Heart left ventricle (tissue), 16 donors: ENCODE measurements at places on chromosomes 1 and 21. TPM values are rescaled to one million over a fixed set of nuclear protein-coding genes. Genes with fewer than 3 reads are reported as not detected.

Gene FLG
- polyA plus RNA-seq: 0.01 TPM

Gene SAMSN1
- 2.3 TPM for polyA plus RNA-seq

Gene TNFRSF1B
- polyA plus RNA-seq: 8.6 TPM

Gene ST6GALNAC3
- 5.0 TPM for polyA plus RNA-seq

Gene VCAM1
- polyA plus RNA-seq: 1.9 TPM

Gene HPCAL4
- polyA plus RNA-seq: 0.69 TPM

Gene IGSF9
- not detected for polyA plus RNA-seq

Gene UTS2
- not detected for polyA plus RNA-seq

Gene OR6K3
- polyA plus RNA-seq: not detected

Gene ACKR1
- polyA plus RNA-seq: 12.1 TPM

Gene CRYZ
- 27.0 TPM for polyA plus RNA-seq

Gene KCNE2
- polyA plus RNA-seq: 0.07 TPM
